CD4-positive, alpha-beta T cell treated with Interleukin-17A for 1 hour (primary cell): ENCODE measurements at places on chromosomes 16 and 17.

DNA sequence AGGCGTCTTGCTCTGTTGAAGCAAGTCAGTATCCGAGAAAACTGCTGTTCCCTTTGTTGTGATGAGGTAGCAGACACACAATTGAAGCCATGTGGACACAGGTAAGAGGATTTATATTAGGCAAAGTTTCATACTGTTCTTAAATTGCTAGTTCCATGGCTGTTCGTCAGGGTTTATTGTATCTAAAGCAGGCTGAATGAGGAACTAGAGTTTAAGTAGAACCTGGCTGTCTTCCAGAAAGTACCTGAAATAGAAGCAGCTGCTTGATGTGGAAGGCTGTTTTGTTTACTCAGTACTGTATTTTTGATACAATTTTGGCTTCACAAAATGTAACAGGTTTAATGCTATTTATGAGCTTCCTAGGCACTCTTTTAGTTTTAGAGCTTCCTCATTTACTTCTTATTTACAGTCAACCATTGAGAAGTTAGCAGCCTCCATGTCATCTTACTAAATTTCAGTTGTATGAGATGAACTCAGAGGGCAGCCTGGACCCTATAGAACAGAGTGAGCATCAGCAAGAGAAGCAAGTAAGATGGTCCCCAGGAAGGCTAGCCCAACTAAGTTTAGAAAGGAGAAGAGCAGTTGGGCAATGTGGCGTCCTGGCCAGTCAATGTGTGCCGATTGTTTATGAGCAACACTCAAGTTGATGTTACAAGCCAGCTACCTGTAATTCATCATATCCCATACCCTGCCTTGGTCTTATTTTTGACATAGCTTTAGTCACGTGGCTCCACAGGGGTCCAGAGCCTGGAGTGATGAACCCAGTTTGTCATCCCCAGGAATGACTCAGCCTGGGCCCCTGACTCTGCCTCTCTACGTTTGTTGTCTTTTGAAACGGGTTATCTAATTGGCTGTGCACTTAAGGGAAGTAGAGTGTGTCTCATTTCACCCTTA, 9.7 kb upstream of the ARL2BP start:
- no peak for DNase-seq

DNA sequence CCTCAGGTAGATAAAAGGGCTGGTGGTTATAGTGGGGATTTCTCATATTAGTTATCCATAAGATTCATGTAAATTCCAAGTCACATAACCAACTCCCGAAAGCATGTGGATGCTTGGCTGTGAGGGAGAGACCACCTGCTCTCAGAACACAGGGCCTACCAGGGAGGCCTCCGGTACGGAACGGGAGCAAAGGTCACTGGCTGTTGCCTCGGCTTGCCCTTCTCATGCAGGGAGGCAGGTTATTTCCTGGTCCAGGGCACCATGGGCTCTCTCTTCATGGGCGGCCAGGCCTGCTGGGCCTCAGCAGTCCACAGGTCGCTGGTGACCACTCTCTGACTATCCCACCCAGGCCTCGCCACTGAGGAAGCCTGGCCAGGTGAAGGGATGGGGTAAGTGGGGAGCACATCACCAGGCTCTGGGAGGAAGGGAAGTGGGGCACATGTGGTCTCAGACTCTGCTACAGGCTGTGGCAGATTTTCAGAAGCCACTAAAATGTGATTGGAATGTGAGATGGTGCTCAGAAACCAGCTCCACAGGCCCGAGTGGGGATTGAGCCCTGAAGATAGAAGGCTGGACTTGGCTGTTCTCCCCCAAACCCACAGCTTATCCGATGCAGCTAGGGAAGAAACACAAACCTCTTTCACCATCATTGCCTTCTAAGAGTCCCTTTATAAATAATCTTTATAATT, 45.4 kb downstream of the HNF1B start:
- DNase-seq = no peak

DNA sequence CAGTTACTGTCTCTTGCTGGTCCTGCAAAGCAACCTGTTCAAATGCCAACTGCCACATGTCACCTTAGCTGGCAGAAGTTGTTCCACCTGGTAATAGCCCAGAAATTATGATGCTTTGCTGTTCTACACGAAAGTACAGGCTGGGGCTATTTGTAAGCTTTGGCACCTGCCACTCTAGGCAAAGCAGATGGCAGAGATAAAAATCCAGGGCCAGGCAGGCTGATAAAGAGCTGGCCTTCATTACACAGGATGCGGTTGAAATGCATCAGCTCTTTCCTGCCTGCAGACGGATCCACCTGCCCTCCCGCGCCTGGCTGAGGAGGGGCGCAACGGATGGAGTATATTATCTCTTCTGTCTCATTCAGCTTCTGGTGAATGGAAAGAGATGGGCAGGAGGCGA, 29.3 kb upstream of the KDM8 start:
- peak; percentile 73 for DNase-seq

DNA sequence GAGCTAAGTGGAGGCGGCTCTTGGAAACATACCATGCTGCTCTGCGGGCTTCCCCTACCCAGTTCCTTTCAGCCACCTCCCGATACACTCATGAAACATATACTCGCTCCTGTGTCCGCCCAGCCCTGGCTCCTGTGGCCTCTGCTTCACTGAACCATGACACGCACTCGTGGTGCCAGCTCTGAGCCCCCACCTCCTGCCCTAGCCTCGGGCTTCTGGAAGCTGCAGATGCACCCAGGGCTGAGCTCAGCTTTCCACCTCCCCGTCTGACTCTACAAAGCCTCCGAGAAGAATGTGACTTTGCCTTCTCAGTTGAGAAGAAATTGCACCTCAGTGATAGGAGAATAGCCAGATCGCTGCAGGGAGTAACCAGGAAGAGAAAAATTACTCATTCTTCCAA, 11.0 kb downstream of the CALB2 start:
- DNase-seq = no peak

DNA sequence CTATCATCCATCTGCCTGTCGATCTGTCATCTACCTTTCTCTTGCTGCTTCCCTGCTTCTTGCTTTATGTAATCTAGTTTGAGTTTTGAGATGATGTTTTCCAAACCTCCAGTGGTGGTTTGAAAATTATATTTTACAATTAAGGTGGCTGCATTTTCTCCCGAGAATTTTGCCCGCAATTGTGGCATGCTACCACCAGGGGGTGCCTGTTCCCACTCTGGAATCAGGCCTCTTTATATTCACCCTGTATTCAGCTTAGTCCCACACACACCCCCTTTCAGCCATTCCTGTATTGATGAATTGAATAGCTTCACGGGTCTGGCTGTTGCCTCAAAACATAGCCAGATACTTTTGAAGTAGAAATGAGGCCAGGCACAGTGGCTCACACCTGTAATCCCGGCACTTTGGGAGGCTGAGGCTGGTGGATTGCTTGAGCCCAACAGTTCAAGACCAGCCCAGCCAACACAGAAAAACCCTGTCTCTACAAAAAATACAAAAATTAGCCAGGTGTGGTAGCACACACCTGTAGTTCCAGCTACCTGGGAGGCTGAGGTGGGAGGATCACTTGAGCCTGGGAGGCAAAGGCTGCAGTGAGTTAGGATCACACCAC, 3.2 kb downstream of the PRSS22 start:
- DNase-seq = no peak

DNA sequence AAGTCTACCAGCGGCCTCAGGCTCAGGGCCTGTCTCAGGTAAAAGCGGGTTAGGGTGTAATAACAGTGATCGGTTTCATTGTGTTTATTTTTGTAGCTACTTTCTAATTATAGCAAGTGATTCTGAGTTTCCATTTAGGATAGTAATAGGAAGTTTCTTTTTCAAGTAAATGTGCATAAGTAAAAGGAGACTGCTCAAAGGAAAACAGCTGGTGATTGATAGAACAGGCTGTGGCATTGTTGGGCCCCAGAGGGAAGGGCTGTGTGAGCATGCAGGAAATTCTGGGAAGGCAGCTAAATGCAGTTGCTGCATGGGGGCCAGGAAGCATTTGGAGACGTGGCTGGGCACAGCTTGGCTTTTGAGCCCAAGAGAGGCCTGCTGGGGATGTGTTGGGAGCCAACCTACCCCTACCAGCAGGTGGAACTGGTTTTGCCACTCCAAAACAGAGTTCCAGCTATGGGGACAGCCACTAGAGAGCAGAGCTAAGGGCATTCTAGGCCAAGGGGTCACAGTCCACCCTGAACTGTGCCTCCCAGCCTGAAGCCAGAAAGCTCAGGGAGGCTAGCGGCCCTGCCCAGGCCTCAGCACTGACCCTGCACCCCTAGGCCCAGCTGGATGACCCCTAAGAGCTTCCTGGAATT, 12.6 kb downstream of the SNX20 start:
- DNase-seq = no peak

DNA sequence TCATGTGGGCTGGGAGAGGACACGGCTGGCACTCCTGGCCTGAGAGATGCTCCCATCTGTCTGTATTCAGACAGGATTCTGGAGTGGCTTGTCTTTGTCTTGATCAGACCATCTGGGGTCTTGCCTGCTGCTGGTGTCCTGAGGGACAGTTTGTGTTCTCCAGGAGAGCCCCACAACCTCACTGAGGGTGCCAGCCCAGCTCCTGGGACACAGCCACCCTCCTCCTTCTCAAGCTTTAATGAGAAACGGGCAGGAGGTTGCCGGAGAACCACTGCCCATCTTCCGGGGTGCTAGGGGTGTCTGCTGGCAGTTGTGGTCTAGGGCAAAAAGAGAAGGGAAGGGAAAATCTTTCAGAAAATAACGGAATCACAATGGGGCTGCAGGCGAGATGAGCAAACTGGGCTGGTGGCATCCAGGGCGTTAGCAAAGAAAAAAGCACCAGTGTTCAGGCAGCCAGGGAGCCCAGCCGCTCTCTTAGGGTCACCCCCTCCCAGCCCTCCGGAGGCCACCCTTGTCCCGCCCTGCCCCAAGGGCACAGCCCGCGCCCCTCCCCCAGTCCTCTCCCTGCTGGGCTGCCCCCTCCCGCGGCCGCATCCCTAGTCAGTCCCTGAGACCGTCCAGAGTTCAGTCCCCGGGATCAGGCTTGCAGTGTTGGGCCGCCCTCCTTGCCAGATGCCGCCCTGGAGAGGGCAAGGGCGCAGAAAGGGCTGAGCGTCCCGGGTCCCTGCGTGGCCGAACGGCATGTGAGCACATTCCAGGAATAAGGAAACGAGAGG, 824.7 kb downstream of the KCNJ18 start:
- no peak for DNase-seq

GRCh38 chr17:67836205-67836987, 11.1 kb downstream of the BPTF start:
- no peak for DNase-seq

DNA sequence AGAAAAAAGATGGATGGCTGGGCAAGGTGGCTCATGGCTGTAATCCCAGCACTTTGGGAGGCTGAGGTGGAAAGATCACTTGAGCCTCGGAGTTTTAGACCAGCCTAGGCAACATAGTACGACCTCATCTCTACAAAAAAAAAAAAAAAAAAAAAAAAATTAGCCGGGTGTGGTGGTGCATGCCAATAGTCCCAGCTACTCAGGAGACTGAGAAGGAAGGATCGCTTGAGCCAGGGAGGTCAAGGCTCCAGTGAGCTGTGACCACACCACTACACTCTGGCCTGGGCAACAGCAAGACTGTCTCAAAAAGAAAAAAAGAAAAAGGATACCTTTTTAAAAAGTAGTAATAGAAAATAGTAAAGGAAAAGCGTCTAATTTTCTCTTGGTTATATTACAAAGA, 20.7 kb downstream of the ZNF652 start:
- DNase-seq = no peak

DNA sequence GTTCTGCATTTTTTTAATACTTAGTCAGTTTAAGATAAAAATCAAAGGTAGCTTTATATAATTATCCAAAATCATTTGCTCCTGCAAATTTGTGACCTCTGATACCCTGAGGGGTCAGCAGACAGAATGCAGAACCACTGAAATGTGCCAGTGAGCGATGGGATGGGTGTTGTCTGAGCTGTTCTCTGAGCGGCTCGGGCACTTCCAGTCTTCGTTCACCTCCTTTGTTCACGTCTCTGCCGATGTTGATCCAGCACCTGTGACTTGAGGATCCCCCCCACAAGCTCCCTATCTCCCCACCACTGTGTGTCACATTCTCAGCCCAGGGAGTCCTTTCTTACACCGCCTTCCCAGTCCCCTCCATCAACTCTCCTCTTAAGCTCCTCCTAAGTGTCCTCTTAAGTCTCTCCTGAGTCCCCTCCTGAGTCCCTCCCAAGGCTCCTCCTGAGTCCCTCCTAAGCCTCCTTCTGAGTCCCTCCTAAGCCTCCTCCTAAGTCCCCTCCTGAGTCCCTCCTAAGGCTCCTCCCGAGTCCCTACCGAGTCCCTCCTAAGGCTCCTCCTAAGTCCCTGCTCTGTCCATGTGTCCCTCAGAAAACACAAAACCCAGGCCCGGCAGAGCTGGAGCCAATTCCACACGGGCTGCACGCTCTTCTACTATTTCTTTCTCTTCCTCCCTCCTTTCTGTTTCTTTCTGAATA, 47.5 kb downstream of the RNF213 start:
- no peak for DNase-seq

- DNase-seq = no peak
Measured at GRCh38 chr17:32878211-32878610, 1.3 kb upstream of the MYO1D start.
